NCI-H446 (cell line): ENCODE measurements at places on chromosomes 7 and 10.

DNA sequence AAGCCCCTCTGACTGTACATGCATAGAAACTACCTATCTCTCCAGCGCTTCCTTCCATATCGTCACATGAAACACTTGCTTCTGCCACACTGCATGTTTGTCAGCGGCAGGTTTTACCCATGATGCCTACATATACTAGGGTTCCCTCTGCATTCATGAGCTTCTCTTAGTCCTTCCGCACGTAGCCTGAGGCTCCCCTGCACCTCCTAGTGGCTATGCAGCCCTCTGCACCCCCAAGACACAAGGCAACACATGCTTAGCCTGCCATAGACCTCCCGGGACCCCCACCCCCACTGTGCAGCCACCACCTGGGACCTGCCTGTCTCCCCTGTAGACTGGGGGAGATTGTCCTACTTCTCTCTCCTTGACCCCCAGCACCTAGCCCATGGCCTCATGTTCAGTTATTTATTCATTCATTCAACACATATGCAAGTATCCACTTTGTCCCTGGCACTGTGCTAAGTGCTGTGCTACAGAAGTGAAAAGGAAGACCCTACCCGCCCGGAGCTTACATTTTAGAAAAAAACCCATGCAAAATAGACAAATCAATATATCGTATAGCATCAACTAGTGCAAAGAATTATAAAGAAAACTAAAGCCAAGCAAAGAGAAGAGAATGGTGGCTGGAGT lies 23.5 kb downstream of the TMEM273 start:
- no peak for DNase-seq

GRCh38 chr10:75620356-75620755 lies 188.9 kb downstream of the LRMDA start:
- DNase-seq = no peak

DNA sequence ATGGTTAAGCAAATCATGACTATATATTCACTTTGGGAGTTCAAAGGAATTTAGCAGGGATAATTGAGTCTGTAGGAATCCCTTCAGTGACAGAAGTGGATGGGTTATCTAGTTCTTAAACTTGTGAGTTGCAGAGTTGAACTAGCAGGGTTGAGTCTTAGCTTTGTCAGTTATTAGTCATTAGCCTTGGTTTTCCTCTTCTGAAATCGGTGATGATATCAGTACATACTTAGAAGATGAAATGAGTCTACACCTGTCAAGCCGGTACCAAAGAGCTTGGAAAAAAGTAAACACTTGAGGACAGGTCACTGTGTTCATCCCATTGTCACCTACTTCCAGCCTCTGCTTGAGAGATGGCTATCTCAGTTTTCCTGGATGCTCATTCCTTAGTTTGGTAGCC lies 73.5 kb downstream of the BUB3 start:
- no peak for DNase-seq

GRCh38 chr7:34153656-34154270 lies 248.4 kb downstream of the BMPER start:
- no peak for DNase-seq

GRCh38 chr7:55275291-55276200 lies 89.6 kb upstream of the LANCL2 start:
- DNase-seq = no peak
